ENCODE measurements at places on chromosomes 7 and 10.

DNA sequence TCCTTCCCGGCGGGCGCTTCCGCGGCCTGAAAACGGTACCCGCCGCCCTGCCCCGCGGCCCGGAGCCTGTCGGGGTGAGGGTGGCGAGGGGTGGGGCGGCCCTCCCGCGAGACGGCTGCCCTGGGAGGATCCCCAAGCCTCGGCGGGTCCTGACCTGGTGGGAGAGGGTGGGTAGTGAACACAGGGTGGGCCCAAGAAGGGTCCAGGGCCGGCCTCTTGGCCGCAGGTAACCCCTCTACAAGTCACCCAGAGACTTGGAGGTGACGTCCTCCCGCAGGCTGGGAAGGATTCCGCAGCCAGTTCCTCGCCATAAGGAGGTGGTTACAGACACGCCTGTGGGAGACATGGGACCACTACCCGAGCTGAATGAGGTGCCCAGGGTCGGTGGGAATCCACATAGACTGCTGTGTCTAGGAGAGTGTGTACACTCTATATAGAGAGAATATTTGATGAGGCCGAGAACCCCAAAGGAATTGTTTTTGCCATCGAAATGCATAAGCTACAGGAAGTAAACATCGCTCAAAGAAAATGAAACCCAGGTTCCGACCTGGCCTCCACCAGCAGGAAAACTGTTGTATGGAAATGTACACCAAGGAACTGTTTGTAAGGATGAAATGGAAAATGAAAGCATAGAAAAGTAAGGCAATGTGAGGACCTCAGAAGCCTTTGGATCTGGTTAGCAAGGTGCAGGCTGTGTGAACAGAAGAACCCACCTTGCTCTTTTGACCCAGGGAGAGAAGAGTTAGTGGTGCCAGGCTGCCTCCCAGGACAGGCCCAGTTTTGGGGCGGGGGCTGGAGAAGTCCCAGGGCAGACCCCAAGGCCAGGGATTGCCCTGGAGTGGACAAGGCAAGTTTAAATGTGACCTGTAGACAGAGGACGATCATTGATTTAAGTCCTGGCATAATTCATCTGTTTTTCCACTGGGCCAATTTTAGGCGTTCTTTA lies 659 bp downstream of the OPTN start:
- no peak for DNase-seq

- no peak for DNase-seq
Observed at GRCh38 chr10:97184971-97185325, 811 bp downstream of the SLIT1 start.

- DNase-seq, result no peak
Observed at GRCh38 chr7:14195871-14196270, 206.4 kb upstream of the ETV1 start.

- no peak for DNase-seq
Observed at GRCh38 chr7:106219170-106219569, 65.6 kb downstream of the NAMPT start.

DNA sequence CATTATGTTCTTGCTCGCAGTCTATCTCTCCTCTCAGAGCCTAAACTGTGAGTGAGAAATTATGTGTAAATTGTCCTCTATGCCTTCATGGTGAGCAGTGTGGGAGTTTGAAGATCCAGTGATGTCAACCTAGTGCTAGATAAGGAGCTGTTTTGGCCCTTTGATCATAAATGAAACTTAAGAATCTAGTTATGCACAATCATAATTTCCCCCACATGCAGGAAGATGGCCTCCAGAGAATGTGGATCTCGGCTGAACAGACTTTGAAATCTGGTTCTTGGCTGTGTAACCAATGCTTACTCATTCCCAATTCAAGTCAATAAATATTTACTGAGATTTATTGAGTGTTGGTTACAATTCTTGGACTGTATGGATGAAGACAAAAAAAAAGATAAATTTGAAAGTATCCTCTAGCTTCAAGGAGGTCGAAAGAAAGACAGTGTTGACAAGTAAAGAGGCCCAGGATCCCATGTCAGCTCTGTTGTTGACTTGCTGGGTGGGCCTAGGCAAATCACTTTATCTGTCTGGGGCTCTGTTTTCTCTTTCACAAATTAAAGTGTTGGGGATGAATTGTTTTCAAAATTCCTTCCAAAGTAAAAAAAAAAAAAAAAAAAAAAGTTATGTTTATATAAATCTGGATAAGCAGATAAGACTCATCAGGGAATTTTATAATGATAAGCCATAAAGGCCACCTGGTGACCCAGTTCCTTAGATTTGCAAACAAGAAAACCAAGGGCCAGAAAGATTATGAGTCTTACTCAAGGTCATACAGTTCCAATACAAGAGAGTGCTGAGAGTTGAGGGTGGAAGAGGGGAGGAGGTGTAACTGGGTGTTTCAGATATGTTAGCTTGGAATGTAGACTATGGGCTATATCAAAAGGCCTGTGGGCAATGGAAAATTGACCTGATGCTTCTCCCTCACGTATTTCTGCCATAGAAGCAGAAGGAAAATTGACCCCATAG lies 969.9 kb downstream of the KCNMA1 start:
- DNase-seq, result no peak

DNA sequence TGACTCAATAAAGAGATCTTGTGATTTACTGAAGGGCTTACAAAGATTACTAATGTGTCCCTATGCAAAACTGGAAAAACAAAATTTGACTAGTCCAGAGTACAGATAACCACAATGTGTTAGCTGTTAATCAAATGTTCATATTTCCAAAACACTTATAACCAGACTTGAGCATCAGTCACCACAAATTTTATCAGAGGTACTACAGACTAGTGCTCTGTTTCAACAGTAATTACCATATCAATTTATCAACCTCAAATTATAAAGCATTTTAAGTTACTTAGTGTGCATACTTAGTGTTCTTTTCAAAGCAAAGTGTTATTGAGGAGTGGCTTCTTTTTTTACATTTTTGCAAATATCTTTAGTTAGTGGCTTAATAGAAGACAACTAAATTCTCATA lies 765.9 kb downstream of the GRM8 start:
- DNase-seq, result no peak

DNA sequence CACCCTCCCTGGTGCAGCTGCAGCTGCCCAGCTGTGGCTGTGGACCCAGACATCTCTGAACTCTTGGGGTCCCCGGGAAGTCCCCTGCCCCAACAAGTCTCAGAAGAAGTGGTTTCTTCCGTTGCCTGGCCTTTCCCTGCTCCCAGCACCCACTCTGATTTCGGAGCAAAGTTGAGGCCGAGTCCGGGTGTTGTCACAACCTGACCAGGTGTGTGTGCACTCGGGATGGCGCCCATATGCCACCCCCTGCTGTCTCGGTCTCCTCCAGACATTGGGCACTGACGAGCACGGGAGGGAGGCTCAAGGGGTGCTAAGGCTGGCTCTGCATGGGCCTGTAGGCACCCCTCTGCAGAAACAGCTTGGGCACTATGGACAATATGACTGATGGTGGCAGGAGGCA lies 1055.3 kb downstream of the REEP3 start:
- no peak for DNase-seq
